Mesothelial cell of epicardium (in vitro differentiated cells): ENCODE measurements at places on chromosomes 16 and 17. TPM values are rescaled to one million over a fixed set of nuclear protein-coding genes. Genes with fewer than 3 reads are reported as not detected.
A peak's percentile ranks its signal among the peaks of the same experiment; 100 is the strongest.

PMM2 gene
- 41.3 to 41.7 TPM (median 41.4 TPM) in 3 replicates for total RNA-seq

- H3K4me3 ChIP-seq, result no peak overlapping the region
- no peaks in the 10 kb centered on the region for H3K4me1 ChIP-seq
- H3K27me3 ChIP-seq, result peaks cover 4% of the 10 kb centered on the region
- no peak overlapping the region for H3K27ac ChIP-seq
- H3K36me3 ChIP-seq, result no peaks in the 10 kb centered on the region
- DNase-seq, result no peak
These were observed 874.3 kb upstream of the EEF2KMT start for GRCh38 chr16:5971924-5972323.

- no peaks in the 10 kb centered on the region for H3K36me3 ChIP-seq
- DNase-seq, result no peak
- H3K27me3 ChIP-seq, result peaks cover 12% of the 10 kb centered on the region
- no peak overlapping the region for H3K4me3 ChIP-seq
These were observed 37.2 kb downstream of the IRF8 start for GRCh38 chr16:85935974-85936760.

GRCh38 chr17:21524211-21524591 is 148.0 kb downstream of the KCNJ12 start:
- no peak overlapping the region for H3K4me3 ChIP-seq
- H3K4me1 ChIP-seq, result peaks cover 8% of the 10 kb centered on the region
- H3K36me3 ChIP-seq, result no peaks in the 10 kb centered on the region
- H3K27ac ChIP-seq, result no peak overlapping the region
- peaks cover 1% of the 10 kb centered on the region for H3K27me3 ChIP-seq

- DNase-seq, result no peak
- H3K27ac ChIP-seq, result no peak overlapping the region
- no peaks in the 10 kb centered on the region for H3K4me1 ChIP-seq
- H3K27me3 ChIP-seq, result peaks cover 5% of the 10 kb centered on the region
- H3K36me3 ChIP-seq, result no peaks in the 10 kb centered on the region
These were observed 223.3 kb upstream of the SALL1 start for GRCh38 chr16:51374346-51374745.

GRCh38 chr16:31355431-31356100 is 590 bp downstream of the ITGAX start:
- H3K36me3 ChIP-seq, result no peaks in the 10 kb centered on the region
- peaks cover 18% of the 10 kb centered on the region for H3K27me3 ChIP-seq
- no peak overlapping the region for H3K27ac ChIP-seq
- DNase-seq, result no peak

TERB1 gene
- 0.18 to 0.49 TPM (median 0.34 TPM) in 3 replicates for total RNA-seq

DNA sequence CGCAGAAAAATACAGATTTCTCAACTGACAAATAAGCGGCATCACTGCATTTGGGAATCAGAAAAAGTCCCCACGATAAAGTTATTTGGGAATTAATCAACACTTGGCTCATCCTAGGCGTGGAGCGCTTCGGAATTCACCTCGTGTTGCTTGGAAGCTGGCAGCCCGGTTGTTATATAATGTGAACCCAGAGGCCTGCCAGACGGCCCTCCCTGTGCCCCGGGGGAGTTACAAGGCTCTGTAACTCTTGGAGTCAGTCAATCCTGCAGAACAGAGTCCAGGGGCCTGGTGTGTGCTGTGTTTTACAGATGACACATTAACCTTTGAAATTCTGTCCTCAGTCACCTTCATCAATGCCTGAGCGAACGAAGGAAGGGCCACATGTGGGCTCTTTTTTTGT is 111.1 kb downstream of the PITPNC1 start:
- peaks cover 5% of the 10 kb centered on the region for H3K27me3 ChIP-seq
- H3K4me3 ChIP-seq, result no peak overlapping the region
- H3K36me3 ChIP-seq, result no peaks in the 10 kb centered on the region
- no peak overlapping the region for H3K27ac ChIP-seq
- no peak for DNase-seq

DNA sequence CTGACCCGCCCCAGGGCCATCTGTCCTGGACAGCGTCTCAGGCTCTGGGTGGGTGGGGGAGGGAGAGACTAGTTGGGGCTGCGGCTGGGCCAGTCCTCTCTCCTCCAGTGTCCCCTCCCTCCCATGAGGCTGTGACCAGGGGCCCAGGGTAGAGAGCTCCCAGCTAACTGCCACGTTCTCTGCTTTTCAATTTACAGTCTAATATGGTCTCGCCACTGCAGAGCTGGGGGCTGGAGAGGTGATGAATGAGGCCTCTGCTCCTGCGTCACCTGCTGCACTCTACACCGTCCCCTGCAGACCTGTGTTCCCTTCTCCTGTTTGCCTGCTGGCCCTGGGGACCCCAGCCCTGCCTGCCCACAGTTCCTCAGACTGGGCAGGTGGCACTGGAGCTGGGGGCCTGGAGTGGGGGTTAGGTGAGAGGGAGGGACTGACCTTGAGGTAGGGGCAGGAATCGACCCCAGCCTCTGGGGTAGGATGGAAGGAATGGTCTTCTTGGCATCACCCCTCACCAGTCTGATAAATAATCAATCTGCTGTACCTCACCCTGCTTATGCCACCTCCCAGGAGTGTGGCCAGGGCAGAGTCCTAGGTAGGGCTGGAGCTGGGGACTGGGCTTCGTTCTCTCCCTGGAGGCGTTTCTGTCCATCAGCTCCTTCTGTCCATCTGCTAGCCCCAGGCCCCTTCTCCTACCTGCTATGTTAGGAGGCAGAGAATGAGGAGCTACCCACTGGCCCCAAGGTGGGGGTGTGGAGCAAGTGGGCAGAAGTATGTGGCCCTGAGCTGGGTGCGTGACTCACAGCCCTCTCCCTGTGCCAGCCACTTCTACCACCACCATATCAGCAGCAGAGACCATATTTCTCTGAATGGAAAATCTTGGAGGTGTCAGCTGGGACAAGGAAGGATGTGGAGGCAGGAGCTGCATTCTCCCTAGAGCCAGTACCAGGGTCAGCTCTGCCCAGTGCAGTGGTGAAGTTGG is 12.9 kb downstream of the SEZ6 start:
- H3K27ac ChIP-seq, result no peak overlapping the region
- no peak overlapping the region for H3K4me3 ChIP-seq
- peaks cover 41% of the 10 kb centered on the region for H3K27me3 ChIP-seq
- H3K4me1 ChIP-seq, result no peaks in the 10 kb centered on the region
- DNase-seq, result no peak

HCRT gene
- not detected in 3 replicates for total RNA-seq

CCL16 gene
- not detected in 3 replicates for total RNA-seq

- no peak overlapping the region for H3K27ac ChIP-seq
- DNase-seq, result no peak
- no peak overlapping the region for H3K4me3 ChIP-seq
- no peaks in the 10 kb centered on the region for H3K4me1 ChIP-seq
These were observed 10.4 kb downstream of the CPPED1 start for GRCh38 chr16:12793120-12793864.

- peaks cover 5% of the 10 kb centered on the region for H3K36me3 ChIP-seq
- H3K27ac ChIP-seq, result peak overlapping the region; percentile 96
- no peaks in the 10 kb centered on the region for H3K27me3 ChIP-seq
These were observed 150.0 kb downstream of the MSI2 start for GRCh38 chr17:57406131-57406980.

- H3K4me3 ChIP-seq, result no peak overlapping the region
- H3K27me3 ChIP-seq, result no peaks in the 10 kb centered on the region
- H3K36me3 ChIP-seq, result peaks cover 24% of the 10 kb centered on the region
- no peak for DNase-seq
These were observed 26.5 kb downstream of the YPEL2 start for GRCh38 chr17:59357929-59358328.

- H3K4me1 ChIP-seq, result peaks cover 7% of the 10 kb centered on the region
- no peak overlapping the region for H3K4me3 ChIP-seq
- DNase-seq, result no peak
- H3K36me3 ChIP-seq, result no peaks in the 10 kb centered on the region
- H3K27ac ChIP-seq, result no peak overlapping the region
These were observed 69.2 kb upstream of the KIFC3 start for GRCh38 chr16:57871456-57871855.

DNA sequence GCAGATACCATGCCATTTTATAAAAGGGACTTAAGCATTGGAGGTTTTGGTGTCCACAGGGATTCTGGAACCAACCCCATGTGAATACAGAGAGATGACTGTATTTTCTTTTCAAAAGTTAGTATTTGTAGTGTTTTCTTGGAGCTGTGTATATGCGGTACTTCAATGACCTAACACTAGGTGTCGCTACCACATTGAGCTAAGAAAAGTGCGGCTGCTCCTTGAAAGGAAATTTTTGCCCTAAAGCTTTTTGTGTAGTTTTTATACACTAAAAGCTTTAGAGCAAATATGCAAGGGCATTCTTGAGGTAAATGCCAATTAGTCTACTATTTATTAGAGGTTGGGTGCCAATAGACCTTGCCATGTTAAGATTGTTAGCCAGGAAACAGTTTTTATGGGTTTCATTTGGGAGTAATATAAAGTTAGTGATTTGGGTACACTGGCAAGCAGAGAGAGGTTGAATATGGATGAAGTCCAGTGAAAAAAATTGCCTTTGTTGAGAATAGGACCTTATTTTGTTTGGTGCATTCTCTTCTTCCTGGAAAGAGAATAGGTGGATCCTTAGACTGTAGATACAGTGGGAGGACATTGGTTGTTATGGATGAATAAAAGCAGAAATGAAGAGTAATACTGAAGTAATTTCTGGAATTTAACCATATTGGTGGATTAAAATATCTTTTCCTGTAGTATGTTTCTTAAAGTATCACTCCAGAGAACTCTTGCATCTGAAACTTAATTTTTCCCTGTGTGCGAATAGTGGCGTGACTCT is 43.3 kb downstream of the BCAS3 start:
- H3K36me3 ChIP-seq, result no peaks in the 10 kb centered on the region
- H3K4me1 ChIP-seq, result peaks cover 10% of the 10 kb centered on the region
- H3K4me3 ChIP-seq, result no peak overlapping the region
- no peak for DNase-seq
- H3K27me3 ChIP-seq, result no peaks in the 10 kb centered on the region

HBA2 gene
- total RNA-seq, result not detected in 3 replicates

DNA sequence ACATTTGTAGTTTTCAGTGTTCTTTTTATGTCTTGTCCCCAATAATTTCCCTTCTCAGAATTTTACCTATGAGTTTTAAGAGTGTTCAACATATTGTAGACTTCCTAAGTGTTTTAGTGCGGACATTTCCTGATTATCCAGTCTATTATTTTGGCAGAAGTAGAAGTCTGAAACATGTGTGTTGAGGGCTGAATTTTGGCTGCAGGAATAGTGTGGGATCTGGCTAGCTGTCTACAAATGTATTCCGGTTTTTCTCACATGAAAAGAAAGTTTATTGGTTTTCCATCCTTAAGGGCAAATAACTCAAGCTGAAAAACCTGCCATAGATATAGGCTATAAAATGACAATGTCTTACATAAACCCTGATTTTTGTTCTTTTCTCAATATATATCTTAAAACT is 33.0 kb upstream of the CA10 start:
- H3K27ac ChIP-seq, result no peak overlapping the region
- H3K4me3 ChIP-seq, result no peak overlapping the region
- H3K36me3 ChIP-seq, result no peaks in the 10 kb centered on the region
- no peak for DNase-seq
- H3K4me1 ChIP-seq, result no peaks in the 10 kb centered on the region

DNA sequence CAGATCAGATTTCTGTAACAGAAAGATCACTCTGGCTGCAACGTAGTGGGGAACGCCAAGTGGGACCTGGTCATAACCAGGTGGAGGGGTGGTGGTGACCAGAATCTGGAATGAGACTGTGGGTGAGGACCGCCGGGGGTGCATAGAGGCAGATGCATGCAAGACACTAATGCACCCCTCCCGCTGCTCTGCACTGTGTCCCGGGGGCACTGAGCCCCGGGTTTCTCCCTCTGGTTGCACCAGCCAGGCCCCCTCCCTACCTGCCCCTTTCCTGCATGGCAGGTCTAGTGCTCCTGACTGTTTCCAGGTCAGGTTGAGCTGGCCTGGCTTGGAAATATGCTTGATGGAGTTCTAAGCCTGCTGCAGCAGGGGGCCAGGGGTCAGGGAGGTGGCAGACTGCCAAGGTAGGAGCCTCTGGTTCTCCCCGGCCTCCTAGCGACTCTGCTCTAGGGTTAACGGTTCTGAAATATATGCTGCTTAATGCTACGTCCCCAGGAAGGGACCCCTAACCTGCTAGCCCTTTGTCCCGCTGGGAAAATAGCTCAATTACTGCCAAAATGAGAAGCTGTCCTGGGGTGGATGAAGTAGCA is 94.3 kb downstream of the SDK2 start:
- H3K4me1 ChIP-seq, result peaks cover 33% of the 10 kb centered on the region
- no peak for DNase-seq
